ENCODE measurements at places on chromosomes 6 and 20.

- DNase-seq = no peak
Observed at GRCh38 chr20:550611-551010, 7.0 kb upstream of the CSNK2A1 start.

- no peak for DNase-seq
Observed at GRCh38 chr6:108588586-108588985, 27.9 kb downstream of the FOXO3 start.

GRCh38 chr6:9862603-9863167 lies 552.2 kb downstream of the TFAP2A start:
- no peak for DNase-seq

DNA sequence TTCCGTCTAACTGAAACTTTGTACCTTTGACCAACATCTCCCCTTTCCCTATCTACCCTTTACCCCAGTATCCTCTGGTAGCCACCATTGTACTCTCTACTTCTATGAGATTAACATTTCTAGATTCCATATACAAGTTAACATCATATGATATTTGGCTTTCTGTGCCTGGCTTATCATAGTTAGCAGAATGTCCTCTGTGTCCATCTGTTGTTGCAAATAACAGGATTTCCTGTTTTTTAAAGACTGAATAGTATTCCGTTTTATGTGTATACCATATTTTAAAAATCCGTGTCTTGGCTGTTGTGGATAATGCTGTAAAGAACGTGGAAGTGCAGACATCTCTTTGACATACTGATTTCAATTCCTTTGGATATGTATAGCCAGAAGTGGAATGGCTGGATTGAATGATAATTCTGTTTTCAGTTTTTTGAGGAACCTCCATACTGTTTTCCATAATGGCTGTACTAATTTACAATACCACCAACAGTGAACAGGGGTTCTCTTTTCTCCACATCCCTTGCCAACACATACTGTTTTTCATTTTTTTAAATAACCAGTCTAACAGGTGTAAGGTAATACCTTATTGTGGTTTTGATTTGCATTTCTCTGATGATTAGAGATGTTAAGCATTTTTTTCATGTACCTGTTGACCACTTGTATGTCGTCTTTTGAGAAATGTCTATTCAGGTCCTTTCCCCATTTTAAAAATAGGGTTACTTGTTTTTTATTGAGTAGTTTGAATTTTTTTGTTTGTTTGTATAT lies 53.8 kb downstream of the CDC5L start:
- no peak for DNase-seq

GRCh38 chr6:167237438-167238145 lies 53.5 kb upstream of the UNC93A start:
- no peak for DNase-seq

Measured in activated CD4-positive, CD25-positive, alpha-beta regulatory T cell (primary cell).